ENCODE measurements at places on chromosomes 6 and 20. TPM values are rescaled to one million over a fixed set of nuclear protein-coding genes. Genes with fewer than 3 reads are reported as not detected.

The NAPB gene
- total RNA-seq, result 5.4 TPM

The RIMS1 gene
- total RNA-seq, result not detected

- DNase-seq, result no peak
Observed at GRCh38 chr6:17842014-17842776, 135.5 kb upstream of the NUP153 start.

DNA sequence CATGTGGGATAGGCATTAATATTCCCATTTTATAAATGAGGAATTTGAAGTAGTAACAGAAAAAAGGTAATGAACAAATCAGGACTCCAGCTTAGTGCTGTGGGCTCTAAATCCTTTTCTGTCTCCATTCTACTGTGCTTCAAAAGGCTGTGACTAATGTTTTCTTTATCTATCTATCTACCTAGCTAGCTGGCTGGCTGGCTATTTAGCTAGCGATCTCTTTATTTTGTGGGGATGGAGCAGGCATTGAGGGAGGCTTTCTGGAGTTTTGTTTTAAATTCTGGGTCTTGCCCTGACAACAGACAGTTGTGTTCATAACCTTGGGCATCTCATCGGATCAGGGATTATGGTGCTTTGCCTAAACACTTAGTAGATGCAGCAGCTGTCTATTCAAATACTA is 139.2 kb downstream of the SOX4 start:
- no peak for DNase-seq

GRCh38 chr6:89007209-89008000 is 44.0 kb upstream of the RNGTT start:
- no peak for DNase-seq

DNA sequence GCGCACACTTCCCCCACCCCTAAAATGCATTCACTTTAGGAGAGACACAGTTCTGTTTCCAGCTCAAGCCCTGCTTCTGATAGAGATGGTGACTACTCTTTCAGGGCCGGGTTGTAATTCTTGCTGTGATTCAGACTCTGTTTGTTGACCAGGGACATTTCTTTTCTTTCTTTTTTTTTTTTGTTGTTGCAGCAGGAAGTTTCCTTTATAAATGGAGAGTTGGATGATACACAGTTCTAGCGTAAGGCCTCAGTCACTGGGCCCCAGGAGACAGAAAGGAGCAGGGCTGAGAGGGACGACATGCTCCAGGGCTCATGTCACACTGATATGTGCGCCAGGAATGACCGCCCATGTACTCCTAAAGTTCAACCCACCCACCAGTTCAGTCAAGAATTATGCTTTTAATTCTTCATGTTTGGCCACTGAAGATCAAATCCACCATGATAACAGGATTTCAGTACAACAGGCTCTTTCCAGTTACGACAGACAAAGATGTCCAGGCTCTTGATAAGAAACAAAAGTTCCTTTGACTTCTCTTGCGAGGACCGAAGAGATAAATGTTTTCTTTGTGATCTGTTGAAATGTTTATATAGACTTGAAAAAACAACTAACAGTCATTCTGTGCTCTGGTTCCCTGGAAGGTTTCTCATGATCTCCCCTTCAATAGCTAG is 142.5 kb downstream of the CD164 start:
- no peak for DNase-seq

The ULBP1 gene
- total RNA-seq, result 2.6 TPM

All from activated naive CD4-positive, alpha-beta T cell treated with anti-CD3 and anti-CD28 coated beads for 36 hours (primary cell).